ENCODE measurements at places on chromosomes 6 and 20.

- no peak for DNase-seq
Observed at GRCh38 chr6:105077596-105078385, 102.0 kb downstream of the POPDC3 start.

DNA sequence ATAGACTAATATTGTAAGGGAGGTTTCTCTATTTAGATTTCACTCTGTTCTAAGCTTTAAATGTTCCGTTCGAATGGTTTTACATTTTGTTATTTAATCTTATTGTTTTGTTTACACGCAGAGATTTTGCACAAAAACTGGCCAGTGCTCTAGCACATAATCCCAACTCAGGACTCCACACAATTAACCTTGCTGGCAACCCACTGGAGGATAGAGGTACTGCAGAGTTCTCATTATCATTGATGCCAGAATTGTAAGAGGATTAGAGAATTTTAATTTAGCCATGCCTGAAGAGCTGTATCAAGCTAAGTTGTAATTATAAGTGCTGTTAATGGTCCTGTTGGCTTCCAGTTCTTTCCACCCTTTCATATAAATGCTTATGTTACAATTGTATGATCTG, 179.7 kb upstream of the SCGN start:
- no peak for DNase-seq

DNA sequence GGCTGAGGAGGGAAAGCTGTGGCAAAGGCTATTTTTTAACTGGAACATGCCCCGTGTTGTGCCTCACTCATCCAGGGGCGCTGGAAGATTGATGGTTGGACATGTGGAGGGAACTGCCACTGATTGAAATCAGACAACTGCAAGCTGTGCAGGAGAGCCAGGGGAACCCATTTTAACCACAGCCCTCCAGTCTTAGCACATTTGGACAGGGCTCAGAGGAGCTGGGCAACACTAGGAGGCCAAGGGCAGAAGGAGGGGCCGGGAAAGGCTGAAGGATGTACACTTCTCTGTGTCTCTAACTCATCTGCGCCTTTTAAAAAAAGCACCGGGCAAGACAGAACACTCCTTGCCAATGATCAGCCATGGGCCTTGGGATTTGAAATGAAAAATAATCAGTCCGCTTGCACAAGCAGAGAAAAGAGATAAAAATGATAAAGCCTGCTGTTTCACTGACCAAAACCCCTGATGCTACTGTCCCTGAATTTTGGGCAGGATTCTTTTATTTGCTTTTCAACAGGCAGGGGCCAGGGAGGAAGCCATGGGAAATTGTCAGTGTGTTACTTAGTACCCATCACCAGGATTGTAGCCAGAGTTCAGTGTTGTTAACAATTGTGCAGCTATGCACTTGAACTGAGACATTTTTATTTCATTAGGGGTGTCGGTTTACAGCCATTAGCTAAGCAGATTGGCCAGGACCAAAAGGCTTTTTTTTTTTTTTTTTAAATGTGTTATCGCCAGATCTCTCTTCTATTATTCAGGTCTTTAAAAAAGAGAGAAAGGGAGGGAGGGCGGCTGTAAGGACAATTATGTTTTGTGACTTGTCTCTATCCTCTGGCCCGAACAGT, 109.3 kb upstream of the EYA4 start:
- no peak for DNase-seq

GRCh38 chr20:58131151-58131550, 97.3 kb downstream of the ANKRD60 start:
- no peak for DNase-seq

- no peak for DNase-seq
Observed at GRCh38 chr6:166174031-166174430, 6.4 kb upstream of the TBXT start.

DNA sequence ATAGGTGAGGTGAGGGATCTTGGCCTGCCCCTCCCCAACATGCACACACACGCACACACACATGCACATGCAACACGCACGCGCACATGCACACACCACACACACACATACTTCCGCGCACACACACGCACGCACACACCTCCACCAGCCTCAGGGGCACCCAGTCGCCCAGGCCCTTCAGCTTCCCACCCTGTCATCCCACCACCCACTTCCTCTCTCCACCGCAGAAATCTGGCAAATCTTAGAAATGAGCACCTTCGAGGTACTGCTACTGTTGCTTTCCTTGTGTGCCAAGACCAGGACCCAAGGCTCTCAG, 1.2 kb downstream of the SPDEF start:
- no peak for DNase-seq

DNA sequence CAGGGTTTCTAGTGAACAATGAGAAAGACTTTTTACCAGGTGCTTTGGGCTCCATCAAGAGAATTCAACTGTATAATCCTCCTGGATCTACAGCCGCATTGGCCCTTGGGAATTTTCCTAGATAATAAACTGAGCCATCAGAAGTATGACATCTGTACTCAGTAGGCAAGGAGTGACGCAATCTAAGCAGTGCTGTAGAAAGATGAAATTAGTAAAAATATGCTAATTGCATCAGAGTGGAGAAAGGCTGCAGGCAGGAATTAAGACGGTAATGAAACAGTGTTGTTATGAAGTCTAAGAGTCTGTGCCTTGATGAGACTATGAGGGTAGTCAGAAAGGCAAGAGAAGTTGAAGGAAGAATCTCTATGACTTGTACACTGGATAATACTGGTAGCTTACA, 507.9 kb upstream of the SOX4 start:
- DNase-seq: no peak

DNA sequence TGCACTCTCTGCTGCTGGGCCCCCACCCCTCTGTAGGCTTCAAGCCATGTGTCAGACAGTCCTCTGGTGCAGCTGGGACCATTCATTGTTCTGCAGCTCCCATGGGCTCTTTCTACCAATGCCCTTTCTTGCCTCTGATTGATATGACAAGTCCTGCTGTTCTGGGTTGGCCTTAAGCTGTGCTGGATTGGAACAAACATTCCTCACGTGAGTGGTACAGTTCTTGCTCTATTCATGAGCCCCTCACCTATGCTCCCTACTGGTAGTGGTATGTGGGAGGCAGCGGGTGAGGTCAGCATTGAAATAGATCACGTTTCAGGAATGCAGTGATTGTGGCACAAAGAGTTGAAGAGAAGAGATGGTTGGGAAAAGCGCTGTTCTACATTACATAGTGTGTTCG, 48.8 kb upstream of the RALY start:
- no peak for DNase-seq

GRCh38 chr6:27176096-27176495, 71.4 kb upstream of the PRSS16 start:
- DNase-seq: no peak

GRCh38 chr20:58233881-58234528, 5.6 kb upstream of the ANKRD60 start:
- no peak for DNase-seq

DNA sequence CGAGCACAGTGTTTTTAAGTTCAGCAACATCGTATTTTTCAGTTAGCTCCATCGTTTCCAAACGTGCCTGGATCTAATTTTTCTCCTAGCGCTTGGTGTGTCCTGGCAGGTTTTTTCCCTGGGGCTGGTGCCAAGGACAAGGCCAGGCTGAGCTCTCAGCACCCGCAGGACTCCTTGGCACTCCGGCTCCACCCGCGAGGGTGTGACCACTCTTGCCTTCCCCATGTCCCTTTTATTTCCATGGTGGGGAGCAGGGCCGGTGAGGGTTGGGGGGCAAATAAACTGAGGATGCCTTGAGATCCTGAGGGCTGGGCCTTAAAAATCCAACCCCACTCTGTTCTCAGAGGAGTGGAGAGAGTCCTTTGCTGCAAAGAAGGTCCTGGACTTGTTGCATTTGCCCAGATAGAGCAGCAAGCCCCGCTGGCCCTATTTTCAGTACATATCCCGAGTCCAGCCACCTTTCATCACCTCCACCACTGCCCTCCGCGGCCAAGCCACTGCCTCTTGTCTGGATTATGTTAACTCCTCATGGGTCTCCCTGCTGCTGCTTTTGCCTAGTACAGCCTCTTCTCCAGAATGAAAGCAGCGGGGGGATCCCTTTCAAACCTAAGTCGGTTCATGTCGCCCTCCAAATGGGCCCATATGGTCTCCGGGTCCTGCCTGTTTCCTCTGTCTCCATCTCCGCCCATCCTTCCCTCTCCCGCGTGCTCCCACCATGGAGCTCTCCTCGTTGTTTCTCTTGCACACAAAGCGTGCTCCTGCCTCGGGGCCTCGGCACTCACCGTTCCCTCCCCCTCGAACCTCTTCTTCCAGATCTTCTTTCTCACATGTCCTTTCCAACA, 4.5 kb upstream of the RAB44 start:
- DNase-seq: no peak

GRCh38 chr20:35602851-35603495, 12.7 kb upstream of the SPAG4 start:
- no peak for DNase-seq

DNA sequence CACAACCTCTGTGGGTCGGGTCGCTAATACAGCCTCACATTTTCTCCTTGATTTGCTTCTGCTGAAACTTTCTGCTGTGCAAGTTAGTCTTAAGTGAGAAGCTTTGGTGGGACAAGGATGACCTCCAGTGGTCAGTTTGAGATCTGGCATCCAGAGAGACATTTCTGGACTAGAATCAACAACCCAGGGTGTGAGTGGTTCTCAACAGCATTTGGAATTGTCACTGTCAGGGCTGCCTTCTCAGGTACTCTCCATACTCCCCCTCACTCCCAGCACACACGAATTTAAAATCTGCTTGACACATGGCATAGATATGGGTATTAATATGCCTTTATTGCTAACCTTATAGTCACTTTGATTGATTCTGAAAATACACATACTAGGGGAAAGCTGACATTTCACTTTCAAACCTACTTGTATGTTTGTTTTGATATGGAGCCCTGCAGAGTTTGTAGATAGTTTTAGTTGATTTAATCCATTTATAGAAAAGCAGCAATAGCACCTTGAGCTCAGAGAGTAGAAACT, 13.2 kb downstream of the OTOR start:
- peak; percentile 3 for DNase-seq

DNA sequence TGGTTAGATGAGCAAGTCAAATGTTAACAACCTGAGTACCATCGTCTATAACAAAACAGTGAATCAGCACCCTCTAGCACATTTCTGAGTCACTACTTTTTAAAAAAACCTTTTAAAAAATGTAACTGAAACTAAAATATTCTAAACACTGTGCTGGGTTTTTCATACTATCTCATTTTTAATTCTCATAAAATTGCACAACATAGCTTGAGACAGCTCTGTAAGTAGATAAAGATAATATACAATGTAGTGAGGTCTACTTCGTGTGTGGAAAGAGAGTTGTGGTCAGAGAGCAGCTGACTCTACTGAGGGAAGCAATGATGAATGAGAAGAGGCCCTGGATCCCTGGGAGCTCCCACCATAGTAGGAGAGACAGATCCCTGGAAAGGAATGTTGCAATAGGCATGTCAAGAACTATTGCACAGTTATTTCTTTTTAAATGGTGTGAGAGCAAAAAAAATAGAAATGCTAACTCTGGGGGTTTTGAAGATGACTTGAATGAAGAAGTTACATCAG, 13.6 kb upstream of the CALHM6 start:
- DNase-seq: no peak

- no peak for DNase-seq
Observed at GRCh38 chr6:89436226-89436625, 3.3 kb downstream of the ANKRD6 start.

DNA sequence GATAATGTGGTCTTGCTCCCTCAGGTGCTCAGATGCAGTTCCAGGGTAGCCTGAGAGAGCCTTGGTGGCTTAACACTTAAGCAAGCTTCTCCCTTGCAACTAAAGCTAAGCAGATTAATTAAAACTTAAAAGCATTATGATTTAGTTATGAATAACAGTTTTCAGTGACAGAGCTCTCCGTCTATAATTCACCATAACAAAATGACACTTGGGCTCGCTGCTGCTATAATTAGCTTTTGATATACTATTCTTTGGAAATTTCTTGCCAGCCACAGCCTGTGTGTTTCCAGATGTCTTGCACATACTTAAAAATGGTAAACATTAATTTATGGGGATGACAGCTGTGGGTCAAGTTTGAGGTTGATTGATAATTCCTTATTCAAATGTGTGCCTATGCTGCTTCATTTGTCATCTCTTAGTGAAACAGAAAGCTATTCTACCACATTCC, 380.5 kb downstream of the TFAP2B start:
- no peak for DNase-seq

Data from activated CD8-positive, alpha-beta memory T cell treated with anti-CD3 and anti-CD28 coated beads for 4 hours (primary cell).